ENCODE measurements at places on chromosomes 1 and 21.
A peak's percentile ranks its signal among the peaks of the same experiment; 100 is the strongest.

DNA sequence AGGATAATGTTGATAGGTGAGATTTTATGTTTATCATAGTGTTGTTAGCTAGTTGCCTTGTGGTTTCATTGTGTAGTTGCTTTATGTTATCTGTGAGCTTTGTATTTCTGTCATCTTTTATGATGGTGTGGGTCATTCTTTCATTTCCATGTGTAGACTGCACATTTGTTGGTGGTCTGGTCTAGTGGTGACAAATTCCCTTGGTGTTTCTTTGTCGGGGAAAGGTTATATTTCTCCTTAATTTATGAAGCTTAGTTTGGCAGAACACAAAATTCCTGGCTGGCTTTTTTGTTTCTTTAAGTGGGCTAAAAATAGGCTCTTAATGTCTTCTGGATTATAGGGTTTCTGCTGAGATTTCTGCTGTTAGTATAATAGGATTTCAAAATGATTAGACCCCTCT lies 347.2 kb upstream of the ADAMTS5 start:
- peak; percentile 86 for DNase-seq

GRCh38 chr1:115168026-115168425 lies 78.7 kb upstream of the TSPAN2 start:
- DNase-seq: no peak

DNA sequence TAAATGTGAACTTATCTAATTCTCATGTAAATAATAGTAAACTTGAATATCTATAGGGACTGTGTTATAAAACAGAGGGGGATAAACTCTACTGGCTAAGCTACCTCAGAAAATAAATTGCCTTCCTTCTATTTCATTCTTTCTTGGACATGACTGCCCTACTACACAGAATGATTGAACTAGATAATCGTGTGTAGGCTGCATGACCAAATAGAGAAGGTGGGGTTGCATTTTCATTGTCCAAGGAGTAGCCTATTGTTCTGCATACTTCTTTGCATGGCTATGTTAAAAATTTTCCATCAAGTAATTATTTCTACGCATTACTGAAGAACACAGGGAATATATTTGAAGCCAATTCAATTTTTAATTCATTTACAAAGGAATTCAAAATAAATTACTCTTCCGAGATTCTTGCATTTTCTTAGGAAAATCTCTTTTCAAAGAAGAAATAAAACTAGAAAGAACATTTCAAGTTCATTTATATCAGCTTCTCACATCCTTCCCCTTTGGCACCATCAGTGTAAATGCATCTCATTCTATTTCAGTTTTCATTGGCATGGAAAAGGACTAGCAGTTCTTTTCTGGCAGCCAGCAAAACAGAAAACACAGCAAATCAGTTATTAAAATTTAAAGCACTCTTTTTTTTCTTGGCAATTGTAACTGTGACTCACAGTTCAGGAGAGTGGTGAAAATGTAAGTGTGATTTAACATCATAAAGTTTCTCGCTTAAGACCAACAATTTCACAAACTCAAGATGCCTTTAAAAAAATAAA lies 714.7 kb downstream of the NCAM2 start:
- peak; percentile 83 for DNase-seq

DNA sequence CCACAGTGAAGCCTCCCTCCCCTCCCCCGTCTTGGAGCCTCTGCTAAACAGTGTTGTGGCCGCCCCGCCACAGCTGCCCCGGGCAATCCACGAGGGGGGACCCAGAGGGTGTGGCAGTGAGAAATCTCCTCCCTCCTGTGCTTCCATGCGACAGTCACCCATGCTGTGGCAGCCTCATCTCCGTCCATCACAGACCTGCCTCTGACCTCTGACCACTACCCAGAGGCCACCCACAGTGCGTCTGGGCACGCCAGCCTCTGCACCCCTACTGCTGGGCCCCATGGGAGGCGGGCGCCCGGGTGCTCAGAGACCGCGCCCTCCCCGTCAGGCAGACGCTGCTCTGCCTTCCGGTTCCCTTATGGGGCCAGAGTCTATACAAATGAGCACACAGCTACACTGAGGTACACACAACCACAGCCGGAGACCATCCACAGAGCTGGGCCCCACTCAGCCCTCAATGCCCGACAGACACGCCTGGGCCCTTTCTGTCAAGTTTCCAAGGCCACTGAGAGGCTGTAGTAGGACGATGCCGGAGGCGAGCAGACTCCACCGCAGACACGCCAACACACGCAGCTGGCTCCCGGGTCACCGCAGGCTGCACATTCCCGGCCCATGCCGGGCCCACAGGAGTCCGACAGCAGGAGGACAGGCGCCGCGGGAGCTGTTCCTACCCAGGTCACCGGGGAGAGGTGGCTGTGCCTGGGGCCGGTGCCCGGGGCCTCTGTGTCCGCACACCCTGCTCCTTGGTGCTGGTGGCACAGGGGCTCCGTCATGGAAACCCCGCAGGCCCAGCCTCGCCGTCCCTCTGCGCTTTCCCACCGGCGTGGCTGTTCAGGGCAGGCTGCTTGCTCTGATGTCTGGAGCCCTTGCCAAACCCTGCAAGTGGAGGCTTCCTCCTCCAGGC lies 23.9 kb upstream of the TMEM52 start:
- DNase-seq: no peak

GRCh38 chr1:181250038-181250437 lies 161.5 kb downstream of the IER5 start:
- DNase-seq: no peak

- DNase-seq: no peak
Observed at GRCh38 chr1:105100102-105100501, 1350.4 kb downstream of the AMY1C start.

GRCh38 chr1:199292896-199293295 lies 654.1 kb downstream of the PTPRC start:
- no peak for DNase-seq

Measured in fibroblast of skin of right quadriceps (primary cell).